ENCODE measurements at places on chromosomes 2 and 18. TPM values are rescaled to one million over a fixed set of nuclear protein-coding genes. Genes with fewer than 3 reads are reported as not detected.
A peak's percentile ranks its signal among the peaks of the same experiment; 100 is the strongest.

DNA sequence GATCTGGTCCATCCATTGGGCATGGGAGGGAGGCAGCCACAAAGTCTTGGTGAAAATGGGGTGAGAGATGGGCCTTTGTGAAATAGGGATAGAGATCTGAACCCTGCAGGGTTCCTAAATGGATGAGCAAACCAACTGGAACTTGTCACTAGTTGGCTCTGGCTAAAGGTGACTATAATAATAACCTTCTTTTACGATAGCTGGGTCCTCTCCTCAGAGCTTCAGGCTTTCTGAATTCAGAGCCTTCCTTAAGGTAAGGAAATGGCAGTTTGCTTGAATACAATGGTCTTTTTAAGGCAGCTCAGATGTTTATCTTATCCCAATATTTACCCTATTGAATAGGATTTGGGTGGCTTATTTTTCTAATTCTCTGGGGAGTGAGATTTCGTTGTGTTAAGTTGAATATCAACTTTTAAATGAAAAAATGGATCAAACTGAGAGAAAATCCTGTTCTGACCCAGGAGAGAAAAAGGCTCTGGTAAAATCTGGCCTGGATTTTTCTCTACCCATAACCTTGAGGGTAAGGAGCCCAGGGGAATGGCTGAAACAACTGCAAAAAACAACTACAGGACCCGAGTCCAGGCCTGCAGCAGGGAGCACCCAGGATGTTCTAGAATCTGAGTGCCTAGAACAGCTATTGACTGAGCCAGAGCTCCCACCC is 61.1 kb upstream of the CXCR4 start:
- no peaks in the 10 kb centered on the region for H3K27me3 ChIP-seq
- no peaks in the 10 kb centered on the region for H3K4me1 ChIP-seq
- no peak for DNase-seq
- no peaks in the 10 kb centered on the region for H3K36me3 ChIP-seq
- H3K4me3 ChIP-seq: no peak overlapping the region

DNA sequence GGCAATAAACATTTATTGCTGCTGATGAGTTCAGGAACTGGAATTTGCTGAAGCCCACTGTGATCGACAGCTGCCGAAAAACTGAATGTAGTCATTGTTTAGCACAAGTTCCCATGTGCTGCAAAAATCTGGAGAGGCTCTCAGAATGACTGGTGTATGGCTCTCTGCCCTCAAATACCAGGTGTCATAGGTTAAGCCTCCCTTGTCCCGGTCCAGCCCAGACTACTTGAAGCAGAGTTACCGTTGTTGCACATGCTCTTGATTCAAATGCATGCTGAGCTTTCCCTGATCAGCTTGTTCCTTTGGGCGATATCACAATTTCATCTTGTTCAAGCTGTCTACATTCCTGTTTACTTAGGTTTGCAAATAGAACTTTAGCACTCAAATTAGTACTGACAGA is 625.2 kb downstream of the CPS1 start:
- DNase-seq: no peak
- H3K4me1 ChIP-seq: no peaks in the 10 kb centered on the region
- no peak overlapping the region for H3K4me3 ChIP-seq
- H3K27ac ChIP-seq: no peak overlapping the region

BOLL gene
- total RNA-seq: not detected

LRRC30 gene
- total RNA-seq: not detected

ELMOD3 gene
- total RNA-seq: 149 TPM

GRCh38 chr2:207332480-207333212 is 166.9 kb upstream of the KLF7 start:
- no peak overlapping the region for H3K27ac ChIP-seq
- no peaks in the 10 kb centered on the region for H3K4me1 ChIP-seq
- H3K27me3 ChIP-seq: no peaks in the 10 kb centered on the region
- DNase-seq: no peak

DNA sequence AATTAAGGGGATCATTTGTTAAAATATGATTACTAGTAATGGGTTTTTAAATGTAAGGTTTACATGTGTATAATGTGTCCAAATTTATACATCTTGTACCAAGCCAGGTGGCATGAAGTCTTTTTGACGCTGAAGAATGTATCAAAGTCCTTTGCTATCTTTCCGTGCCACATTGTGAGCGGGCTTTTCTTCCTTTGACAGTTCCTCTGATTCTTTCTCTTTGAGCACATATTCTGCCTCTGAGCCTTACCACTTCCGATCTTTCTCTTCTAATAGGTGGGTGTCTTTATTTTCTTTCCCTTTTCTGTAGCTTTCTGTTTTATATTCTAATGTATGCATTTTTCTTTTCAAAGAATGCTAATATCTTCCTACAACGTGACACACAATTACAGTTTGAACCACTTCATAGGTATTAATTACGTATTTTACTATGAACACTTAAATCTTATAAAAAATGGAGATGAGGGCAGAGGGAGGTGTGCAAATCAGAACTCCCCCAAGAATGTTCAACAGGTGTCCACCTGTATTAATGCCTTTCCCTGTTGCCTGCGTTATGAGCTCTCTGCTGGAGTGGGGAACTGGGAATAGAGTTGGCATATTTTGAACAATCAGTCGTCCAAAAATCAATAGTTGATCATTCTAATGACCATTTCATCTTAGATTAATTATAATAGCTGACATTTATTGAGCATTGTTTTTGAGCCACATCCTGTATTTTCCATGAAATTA is 175.5 kb downstream of the TPGS2 start:
- no peak overlapping the region for H3K27ac ChIP-seq
- DNase-seq: no peak
- no peaks in the 10 kb centered on the region for H3K36me3 ChIP-seq

- no peaks in the 10 kb centered on the region for H3K36me3 ChIP-seq
- H3K4me3 ChIP-seq: peak overlapping the region; percentile 16
- H3K27ac ChIP-seq: no peak overlapping the region
- no peak for DNase-seq
- H3K27me3 ChIP-seq: no peaks in the 10 kb centered on the region
- H3K4me1 ChIP-seq: no peaks in the 10 kb centered on the region
Measured at GRCh38 chr2:50491541-50492476, 540.1 kb downstream of the NRXN1 start.

Data from breast epithelium (tissue), 4 donors.